Activated T-cell treated with anti-CD3 and anti-CD28 coated beads, Interleukin-2, amount 50 U/mL, for 72 hours (primary cell): ENCODE measurements at places on chromosomes 4 and X. TPM values are rescaled to one million over a fixed set of nuclear protein-coding genes. Genes with fewer than 3 reads are reported as not detected.

The DCAF8L1 gene
- not detected for total RNA-seq

- DNase-seq: no peak
These were observed 240.4 kb upstream of the ZCCHC13 start for GRCh38 chrX:74063426-74064155.

DNA sequence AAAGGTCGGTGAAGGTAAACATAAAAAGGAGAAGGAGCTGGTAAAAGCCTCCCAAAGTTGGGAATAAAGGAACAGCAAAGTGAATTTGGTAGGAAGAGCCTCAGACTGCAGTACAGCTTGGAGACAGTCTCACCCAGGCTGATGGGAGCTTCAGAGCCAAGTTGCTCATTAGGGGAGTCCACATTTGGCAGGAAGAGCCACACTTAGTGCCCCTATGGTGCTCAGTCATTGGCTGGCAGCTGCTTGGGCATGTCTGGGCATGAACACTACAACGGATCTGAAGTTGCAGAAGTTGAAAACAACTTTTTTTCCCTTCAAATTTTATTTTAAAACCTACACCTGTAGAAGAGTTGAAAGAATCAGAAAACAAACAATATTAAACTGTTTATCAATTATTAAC, 2497.3 kb downstream of the ARAP2 start:
- DNase-seq: no peak

The PCDH7 gene
- not detected for total RNA-seq

The HSD17B11 gene
- 19.7 TPM for total RNA-seq

DNA sequence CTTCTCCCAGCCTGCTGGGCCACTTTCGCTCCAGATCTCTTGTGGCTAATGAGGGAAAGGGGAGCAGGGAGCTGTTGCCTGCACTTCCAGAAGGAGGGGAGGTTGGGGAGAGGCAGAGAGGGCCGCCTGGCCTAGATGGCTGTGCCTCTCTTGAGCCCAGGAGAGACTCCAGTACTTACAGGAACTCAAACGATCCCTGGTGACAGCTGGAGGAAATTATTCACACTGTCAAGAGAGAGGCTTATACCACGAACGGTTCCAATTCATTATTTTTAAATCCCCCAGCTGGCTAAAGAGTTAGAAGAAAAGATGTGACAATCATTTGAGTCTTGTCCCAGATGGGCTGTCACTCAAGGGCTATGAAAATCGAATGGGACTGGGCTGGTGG, 96.1 kb downstream of the PHKA2 start:
- DNase-seq: no peak
